Stimulated activated CD8-positive, alpha-beta memory T cell treated with anti-CD3 and anti-CD28 coated beads, Interleukin-4, amount 100 ng/mL, for 48 hours (primary cell): ENCODE measurements at places on chromosomes 1 and 21.

- no peak for DNase-seq
These were observed 119.5 kb downstream of the MAB21L3 start for GRCh38 chr1:116230712-116231111.

GRCh38 chr1:2227346-2228156 is 568 bp upstream of the SKI start:
- peak; percentile 95 for DNase-seq

DNA sequence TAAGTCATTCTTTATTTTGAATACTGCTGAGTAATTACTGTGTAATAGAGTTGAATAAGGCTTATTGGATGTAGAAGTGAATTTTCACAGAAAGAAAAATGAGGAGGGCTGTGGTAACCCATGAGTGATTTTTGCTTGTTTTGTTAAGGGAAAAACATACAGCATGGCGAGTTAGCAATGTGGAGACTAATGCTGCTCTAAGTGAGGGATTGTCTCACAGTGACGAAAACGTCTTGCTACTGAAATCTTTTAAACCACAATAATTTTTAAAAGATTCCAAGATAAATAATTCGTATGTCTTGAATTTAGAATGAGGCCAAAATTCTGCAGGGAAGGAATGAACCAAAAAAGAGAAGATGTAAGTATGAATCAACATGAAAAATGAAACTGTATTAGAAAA is 16.2 kb upstream of the PLA2G4A start:
- DNase-seq, result no peak

DNA sequence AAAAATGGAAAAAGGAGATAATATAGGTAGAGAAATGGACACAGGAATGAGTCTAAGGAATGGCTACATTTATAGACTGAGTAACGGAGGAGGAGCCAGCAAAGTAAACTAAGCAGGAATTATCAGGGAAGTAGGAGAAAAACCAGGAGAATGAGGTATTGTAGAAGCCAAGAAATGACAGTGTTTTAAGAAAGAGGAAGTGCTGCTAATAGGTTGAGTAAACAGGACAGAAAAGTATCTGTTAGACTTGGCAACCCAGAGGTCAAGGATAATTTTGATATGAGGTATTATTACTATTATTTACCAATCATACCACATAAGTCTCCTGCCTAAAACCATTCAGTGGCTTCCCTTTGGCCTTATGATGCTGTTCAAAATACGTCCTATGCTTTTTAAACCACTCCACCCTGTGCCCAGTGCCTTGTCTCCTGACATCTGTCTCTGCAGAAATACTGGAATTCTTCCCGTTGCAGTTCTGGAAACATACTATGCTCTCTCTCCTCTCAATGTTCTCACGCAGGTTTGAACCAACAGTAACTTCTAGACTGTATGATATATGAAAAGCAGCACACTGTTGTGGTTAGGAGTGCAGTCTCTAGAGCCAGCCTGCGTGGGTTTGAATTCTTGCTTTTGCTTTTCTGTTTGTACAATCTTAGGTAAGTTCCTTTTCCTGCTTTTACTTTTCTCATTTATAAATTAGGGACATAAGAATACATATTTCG is 24.6 kb upstream of the NEK7 start:
- no peak for DNase-seq

DNA sequence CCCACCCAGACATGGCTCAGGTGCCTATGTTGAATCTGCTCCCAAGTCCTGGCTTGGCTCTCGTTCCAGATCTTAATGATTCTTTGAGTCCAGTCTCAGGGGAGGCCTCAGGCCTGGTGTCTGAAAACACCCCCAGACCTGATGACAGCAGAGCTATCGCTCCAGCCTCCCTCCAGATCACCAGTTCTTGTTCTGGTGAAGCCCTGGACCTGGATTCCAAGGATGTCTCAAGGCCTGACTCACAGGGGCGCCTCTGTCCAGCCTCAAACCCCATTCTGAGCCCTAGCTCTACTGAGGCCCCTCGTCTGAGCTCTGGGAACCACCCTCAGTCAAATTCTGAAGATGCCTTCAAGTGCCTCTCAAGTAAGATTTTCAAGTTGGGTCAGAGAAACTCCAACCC is 11.4 kb downstream of the MROH7 start:
- DNase-seq, result no peak
